ENCODE measurements at places on chromosomes 1 and 21. TPM values are rescaled to one million over a fixed set of nuclear protein-coding genes. Genes with fewer than 3 reads are reported as not detected.

The KCNA2 gene
- not detected for total RNA-seq

The CADM3 gene
- not detected for total RNA-seq

DNA sequence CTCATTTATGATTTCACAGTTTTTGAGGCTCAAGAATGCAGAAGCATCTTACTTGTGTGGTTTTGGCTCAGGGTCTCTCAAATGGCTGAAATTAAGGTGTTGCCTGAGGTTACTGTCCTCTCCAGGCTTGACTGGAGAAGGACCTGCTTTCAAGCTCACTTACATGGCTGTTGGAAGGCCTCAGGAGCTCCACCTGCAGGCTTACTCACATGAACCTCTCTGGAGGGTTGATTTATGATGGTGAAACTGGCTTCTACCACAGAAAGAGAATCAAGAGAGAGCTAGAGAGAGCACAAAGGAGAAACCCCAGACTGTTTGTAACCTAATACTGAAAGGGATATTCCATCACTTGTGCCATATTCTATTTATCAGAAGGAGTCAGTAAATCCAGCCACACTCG lies 6.2 kb upstream of the KCNK2 start:
- DNase-seq: no peak

- no peak for DNase-seq
Measured at GRCh38 chr1:208171616-208172422, 72.4 kb downstream of the PLXNA2 start.

GRCh38 chr1:157844089-157844830 lies 2.7 kb upstream of the CD5L start:
- DNase-seq: no peak

The TAS1R1 gene
- total RNA-seq: not detected

DNA sequence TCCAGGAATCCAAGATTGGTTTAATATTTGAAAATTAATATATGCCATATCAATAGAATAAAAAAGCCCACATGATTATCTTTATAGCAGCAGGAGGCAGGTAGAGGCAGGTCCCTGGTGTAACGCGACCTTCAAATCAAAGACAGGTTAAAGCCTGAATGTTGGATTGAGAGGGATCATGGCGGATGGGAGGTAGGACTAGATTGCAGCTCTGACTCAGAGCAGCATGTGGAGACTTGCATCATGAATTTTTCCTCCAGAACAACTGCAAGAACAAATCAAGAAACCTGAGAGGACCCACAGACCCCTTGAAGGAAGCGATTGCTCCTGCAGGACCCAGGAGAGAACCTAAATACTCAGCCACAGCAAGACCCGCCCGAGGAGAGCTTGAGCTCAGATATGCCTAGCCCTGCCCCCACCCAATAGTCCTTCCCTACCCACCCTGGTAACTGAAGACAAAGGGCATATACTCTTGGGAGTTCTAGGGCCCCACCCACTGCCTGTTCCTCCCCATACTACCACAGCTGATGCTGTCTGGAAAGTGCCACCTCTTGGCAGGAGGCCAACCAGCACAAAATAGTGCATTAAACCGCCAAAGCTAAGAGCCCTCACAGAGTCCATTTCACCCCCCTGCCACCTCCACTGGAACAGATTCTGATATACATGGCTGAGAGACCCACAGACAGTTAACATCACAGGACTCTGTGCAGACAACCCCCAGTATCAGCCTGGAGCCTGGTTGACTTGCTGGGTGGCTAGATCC lies 19.5 kb downstream of the S100B start:
- DNase-seq: no peak

DNA sequence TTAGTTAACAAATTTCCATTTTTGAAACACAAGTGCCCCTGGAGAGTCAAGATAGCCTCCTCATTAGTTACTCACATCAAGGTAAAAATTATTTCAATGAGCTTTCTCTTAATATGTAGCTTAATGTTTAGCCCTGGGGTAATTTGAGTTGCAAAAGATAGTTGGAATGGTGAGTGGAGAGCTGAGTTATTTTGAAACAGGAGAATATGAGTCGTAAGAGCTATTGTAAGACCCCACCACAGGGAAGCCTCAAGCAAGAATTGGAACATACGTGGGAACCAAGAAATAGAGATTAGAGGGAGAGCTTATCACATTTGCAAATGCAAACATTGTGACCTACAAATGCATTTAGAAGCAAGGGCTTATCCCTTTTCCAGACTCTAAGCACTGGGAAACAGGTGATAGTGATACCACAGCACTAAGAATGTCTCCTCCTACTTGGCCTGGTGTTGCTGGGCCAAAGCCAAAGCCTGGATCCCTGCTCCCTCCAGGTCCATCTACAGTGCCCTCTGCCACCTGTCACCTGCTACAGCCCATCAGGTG lies 635.1 kb downstream of the PTPRC start:
- DNase-seq: peak; percentile 98

All from G401 (cell line).